LHCN-M2 (cell line): ENCODE measurements at places on chromosomes 5 and 9.
A peak's percentile ranks its signal among the peaks of the same experiment; 100 is the strongest.

GRCh38 chr9:27655441-27655840, 82.2 kb upstream of the C9orf72 start:
- DNase-seq = no peak

DNA sequence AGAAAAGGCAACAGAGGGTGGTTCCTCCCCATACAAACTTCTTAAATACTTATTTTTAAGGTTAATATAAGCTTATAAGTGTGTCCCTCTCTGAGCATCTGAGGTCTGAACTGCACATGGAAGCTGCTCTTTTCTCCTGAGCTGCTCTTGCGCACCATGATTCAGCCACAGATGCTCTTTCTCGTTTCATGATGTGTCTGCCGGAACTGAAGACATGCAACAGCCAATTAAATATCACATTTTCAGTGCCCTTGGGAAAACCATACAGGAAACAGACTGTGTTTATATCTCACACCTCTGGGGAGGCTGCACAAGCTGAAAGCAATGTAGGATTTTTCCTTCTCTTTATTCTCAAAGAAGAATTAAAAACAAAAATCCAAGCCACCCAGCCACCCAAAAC, 96.8 kb upstream of the NREP start:
- DNase-seq = peak; percentile 46

GRCh38 chr5:109650493-109650892, 39.2 kb upstream of the MAN2A1 start:
- DNase-seq = no peak

DNA sequence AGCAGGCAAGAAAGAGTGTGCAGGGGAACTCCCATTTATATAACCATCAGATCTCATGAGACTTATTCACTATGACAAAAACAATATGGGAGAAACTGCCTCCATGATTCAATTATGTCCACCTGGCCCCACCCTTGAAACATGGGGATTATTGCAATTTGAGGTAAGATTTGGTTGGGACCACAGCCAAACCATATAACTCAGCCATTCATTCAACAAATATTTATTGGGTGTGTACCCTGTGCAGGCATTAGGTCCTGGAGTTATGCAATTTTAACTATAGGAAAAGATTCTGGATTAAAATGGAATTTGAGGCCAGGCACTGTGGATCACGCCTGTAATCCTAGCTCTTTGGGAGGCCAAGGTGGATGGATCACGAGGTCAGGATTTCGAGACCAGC, 124.2 kb upstream of the GAS1 start:
- no peak for DNase-seq

DNA sequence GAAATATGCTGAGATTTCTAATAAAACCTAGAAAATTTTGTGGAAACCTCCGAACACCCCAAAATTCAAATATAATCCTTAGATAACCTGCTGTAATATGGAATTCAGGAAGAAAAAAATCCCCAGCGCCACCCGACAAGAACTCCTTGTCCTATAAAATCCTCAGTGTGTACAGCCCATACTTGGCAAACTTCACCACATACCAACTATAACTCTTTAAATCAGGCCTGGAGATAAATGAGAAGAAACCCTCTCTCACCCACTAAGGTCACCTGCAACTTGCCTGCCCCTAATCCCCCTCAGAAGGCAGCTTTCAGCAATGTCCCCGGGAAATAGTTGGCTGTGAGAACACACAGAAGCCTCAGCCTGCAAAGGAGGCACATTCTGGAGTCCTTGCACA, 90.5 kb downstream of the SH3TC2 start:
- no peak for DNase-seq

DNA sequence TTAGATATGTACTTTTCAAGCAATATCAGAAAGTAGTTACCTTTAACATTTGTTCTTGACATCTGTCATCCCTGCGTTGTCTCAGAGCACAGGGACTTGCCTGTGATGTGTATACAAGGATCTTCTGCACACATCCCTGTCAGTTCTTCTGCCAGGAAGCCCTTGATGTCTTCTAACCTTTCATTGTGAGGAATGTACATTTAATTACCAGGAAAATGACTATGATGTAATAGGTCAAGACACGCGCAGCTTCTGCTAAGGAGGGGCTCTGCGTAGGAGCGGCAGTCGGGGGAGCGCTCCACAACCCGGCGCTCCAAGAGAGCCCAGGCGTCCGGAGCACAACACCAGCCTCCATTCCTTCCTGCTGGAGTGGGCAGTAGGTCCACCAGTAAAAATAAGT, 119.7 kb downstream of the IRX2 start:
- no peak for DNase-seq

GRCh38 chr9:4101667-4102066, 198.2 kb downstream of the GLIS3 start:
- no peak for DNase-seq

DNA sequence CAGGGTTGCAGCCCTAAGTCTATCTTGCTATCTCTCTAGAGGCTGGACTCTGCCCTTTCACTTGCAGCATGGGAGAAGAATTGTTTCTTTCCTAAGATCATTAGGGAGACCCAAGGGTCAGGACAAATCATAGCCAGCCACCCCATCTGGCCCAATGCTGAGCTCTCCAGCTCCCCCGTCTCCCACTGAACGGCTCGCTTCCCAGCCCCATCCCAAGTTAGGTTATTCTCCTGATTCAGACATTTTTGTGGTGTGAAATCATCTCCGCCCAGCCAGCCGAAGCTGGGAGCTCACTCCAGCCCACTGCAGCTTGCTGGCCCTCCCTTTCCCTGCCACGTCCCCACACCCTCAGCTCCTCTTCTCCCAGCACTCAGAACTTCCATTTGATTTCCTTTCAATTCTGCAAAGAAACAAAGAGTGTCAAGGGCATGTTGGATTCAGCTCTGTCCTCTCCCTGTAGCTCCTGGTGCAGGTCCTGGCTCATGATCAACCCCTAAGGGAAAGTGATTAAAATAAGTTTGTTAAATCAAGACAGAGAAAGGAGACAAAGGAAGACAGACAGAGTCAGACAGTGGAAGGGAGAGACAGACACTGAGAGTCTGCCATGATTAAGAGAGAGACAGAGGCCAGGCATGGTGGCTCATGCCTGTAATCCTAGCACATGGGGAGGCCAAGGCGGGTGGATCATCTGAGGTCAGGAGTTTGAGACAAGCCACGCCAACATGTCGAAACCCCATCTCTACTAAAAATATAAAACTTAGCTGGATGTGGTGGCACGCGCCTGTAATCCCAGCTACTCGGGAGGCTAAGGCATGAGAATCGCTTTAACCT, 12.6 kb upstream of the SPARC start:
- DNase-seq = peak; percentile 99

GRCh38 chr9:99870126-99870525, 36.3 kb upstream of the STX17 start:
- no peak for DNase-seq

- peak; percentile 69 for DNase-seq
These were observed 65.0 kb downstream of the SLC1A1 start for GRCh38 chr9:4555236-4555635.

DNA sequence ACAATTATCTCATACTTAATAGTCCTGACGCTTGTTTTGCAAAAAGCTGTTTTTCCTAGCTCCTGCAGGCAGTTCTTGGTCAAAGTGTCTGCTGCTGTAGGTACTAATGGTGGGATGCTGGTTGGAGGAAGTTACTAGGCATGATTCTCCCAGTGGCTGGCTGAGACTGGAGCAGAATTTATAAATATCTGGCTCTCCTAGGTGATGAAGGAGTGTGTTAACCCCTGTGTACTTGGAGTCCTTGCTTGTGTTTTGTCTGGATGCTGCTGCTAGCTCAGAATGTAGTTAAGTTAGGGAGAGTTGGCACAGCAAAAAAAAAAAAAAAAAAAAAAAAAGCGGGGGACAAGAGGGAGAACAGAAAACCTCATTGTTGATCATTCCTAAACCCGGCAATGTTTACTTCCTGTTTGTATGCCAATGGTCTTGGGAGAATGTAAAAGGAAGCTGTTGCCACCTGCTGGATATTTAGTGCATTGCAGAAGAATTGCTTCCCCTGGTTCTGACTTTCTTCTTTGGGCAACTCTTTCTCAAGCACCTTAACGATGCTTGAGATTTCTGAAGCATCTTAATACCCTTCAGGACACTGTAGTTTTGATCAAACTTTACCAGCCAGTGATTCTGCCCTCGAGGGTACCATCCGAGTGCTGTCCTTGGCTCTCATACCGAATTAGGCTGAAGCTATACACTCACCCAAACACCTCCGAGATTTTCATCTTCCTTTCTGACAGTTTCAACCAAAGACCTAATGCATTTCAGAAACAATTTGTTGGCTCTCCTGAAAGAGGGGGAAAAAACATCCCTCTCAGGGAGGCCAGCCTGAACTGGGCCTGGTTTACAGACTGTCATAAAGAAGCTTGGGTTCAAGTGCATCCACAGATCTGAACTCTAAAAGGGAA, 71.7 kb upstream of the WWC1 start:
- DNase-seq = peak; percentile 69

DNA sequence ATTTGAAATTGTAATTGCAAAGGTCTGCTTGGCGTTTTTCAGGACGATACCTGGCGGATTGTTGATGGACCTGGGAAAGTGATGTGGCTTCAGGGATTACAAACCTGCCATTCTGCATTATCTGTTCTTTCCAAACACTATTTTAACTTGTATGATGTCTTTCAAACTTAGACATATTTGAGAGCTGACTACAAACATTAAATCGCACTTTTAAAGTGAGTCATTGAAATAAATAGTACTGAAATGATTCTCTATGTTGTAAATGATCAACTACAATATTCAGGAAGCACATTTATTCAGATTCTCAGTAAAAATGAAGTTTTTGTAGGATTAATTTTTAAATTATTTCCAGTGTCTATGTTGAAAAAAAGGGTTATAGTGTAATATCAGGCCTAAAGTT, 32.3 kb upstream of the TMEM171 start:
- peak; percentile 40 for DNase-seq

DNA sequence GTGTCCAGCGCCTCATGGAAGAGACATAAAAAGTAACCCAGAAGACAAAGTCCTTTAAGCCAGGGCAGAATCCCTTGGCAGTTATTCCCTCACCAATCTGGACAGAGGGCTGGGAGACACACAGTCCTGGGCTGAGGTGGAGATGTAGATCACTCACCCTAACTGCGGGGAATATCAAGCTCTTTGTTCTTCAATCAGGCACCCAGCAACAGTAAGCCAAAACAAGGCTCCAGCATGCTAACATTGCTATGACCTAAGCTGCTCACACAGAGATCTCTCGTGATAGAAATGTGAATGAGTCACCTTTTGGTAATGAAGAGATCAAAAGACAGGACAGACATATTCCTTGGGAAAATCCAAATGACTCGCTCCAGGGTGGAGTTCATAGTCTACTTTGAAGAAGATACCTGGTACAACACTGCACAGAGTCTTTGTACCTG, 101.3 kb downstream of the FBN2 start:
- peak; percentile 90 for DNase-seq

DNA sequence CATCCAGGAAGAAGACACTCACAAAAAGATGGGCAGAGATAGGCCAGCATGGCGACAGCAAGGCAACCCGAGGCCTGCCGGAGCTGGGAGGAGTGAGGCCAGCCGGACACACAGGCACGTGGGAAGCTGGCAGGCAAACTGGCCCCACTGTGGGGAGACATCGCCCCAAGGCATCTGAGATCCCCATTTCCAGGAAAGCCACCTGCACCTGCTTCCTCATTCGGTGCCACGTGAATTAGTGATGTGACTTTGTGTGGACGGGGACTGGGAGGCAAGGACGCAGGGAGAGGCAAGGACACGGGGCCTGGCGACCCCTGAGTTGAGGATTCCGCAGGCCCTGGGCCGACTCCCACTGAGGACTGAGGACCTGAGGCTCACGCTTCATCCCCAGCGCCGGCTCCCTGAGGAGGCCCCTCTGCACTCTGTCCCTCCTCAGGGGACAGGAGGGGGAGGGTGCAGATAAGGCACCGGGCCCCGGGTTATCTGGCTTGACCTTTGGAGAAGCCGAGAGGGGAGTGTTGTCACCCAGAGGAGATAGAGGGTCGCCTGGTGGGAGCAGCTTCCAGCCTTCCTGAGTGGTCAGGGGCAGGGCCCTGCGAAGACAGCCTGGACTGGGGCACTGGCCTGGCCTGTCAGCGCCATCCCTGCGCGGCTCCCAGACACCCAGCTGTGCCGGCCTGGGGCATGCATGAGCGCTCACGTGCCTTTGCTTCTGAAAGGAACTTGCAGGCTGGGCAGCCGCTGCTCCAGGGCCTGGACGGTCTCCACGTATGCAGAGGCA, 39.7 kb downstream of the NDUFS6 start:
- DNase-seq = no peak

DNA sequence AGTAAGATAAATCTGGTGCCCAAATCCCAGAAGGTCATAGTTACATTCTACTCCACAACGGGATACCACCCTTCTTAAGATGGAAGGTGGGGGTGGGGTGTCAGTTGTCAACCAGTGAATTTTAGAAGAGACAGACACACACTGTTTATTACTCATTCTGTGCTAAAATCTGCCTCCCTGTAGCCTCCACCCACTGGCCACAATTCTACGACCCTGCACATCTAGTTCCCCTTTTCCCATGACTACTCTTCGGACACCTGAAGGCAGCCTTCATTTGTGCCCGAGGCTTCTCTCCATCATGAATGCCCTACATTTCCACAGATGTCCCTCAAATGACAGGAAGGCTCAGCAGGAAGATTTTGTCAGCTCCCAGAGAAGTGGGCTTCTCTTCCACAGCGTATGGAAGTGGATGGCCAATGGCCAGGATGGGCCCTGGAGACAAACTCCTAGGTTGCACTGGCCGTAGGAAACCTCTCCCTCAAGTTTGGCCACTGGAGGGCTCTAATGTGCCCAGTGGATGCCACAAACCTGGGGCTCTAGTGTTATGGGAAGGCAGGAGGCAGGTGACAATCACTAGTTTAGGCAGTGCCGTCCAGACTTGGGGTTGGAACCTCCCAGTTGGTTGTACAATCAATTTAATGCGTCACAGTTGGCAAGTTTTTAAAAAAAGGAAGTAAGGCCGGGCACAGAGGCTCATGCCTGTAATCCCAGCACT, 46.6 kb downstream of the PTPN3 start:
- no peak for DNase-seq

DNA sequence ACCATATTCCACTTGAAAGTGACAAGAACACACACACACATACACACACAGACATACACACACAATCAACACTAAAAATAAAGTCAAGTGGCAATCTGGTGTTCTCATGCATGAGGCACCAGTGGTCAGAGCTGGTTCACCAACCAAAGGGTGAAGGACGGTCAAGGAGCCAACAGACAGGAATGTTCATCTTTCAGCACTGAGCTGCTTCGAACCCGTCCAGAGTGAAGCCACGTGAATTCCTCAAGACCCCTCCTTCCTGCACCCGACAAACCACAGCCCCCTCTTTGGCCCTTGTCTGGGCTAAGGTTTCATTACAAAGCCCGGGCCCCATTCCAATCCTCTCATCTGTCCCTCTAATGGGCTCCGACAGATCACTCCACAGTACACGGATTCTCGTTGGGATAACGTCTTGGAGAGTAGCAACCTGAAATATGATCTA, 84.5 kb upstream of the SMIM23 start:
- DNase-seq = no peak

GRCh38 chr9:28443461-28443860, 870.2 kb upstream of the C9orf72 start:
- no peak for DNase-seq

DNA sequence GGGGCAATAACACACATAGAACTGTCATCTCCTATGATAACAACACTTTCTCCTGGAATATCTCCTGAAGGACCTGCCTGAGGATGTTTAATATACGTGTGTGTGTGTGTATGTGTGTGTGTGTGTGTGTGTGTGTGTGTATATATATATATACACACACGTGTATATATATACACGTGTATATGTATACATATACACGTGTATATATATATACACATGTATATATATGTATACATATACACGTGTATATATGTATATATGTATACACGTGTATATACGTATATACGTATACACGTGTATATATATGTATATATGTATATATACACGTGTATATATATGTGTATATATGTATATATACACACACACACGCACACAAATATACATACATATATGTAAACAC, 27.5 kb downstream of the CDH18 start:
- DNase-seq = no peak
